ENCODE measurements at places on chromosomes 5 and 9. TPM values are rescaled to one million over a fixed set of nuclear protein-coding genes. Genes with fewer than 3 reads are reported as not detected.

GRCh38 chr5:158522776-158523175, 576.9 kb downstream of the EBF1 start:
- H3K4me3 ChIP-seq: no peak overlapping the region
- no peaks in the 10 kb centered on the region for H3K4me1 ChIP-seq
- no peak for DNase-seq
- H3K36me3 ChIP-seq: no peaks in the 10 kb centered on the region
- no peaks in the 10 kb centered on the region for H3K27me3 ChIP-seq
- no peak overlapping the region for H3K27ac ChIP-seq

DRD1 gene
- not detected for total RNA-seq

PIP5K1B gene
- 0.77 TPM for total RNA-seq

GABRB2 gene
- total RNA-seq: not detected

DNA sequence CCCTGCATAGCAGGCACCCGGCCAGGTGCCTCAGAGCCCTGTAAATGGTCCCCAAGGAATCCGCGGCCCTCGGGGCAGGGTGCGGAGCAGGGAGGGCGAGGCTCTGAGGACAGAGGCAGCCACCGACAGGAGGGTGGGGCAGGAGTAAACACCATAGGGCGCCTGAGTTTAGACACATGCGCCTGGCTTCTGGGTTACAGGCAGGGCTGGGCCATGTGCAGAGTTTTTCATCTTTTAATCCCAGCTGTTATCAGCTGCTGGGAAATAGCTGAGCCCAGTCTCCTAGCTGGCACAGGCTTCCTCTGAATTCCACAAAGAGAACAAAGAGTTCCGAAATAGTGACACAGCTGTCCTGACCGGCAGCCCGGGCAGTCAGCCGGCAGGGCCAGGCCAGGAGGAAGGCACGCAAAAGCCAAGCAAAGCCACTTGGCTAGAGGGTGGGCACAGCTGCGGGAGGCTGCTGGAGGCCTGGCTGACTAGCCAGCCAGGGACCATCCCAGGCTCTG, 98.9 kb upstream of the PHYKPL start:
- no peak for DNase-seq
- H3K27ac ChIP-seq: no peak overlapping the region
- peaks cover 4% of the 10 kb centered on the region for H3K4me1 ChIP-seq
- no peaks in the 10 kb centered on the region for H3K27me3 ChIP-seq
- no peak overlapping the region for H3K4me3 ChIP-seq

DNA sequence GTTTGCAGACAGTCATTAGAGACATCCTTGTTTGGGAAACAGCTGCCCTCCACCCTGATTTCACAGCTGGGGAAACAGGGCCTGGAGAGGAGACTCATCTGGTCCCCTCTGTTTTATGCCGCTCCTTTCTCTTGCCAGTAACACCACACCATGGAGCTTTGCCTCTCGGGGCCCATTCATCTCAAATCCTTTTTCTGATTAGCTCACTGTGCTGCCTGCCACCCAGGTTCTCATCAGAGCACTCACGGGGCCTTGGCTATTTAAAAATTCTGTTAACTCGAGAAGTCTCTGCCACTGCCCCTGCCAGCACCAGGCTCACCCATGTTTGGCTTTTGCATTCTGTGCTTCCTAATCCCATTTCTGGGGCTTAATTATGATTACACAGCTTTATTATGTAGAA, 36.8 kb upstream of the C5orf58 start:
- no peaks in the 10 kb centered on the region for H3K4me1 ChIP-seq
- no peaks in the 10 kb centered on the region for H3K36me3 ChIP-seq
- H3K4me3 ChIP-seq: no peak overlapping the region
- peaks cover 9% of the 10 kb centered on the region for H3K27me3 ChIP-seq

DNA sequence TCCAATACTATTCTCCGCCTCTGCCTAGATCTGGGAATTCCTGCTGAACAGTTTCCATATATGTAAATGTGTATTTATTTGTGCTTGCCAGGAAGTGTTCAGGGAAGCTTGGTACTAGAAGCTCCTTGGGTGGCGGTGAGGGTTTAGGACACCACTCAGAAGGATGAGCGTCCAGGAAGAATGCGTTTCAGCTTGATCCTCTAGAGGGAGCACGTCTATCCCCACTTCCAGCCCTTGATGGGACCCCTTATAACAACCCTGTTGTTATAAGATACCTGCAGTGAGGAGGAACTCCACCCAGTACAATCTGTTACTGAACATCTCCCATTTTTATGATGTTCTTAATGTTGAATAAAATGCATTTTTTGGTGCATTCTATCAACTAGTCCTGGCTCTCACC, 88.9 kb downstream of the CYFIP2 start:
- no peak overlapping the region for H3K4me3 ChIP-seq
- no peaks in the 10 kb centered on the region for H3K27me3 ChIP-seq
- DNase-seq: no peak
- peaks cover 18% of the 10 kb centered on the region for H3K4me1 ChIP-seq
- H3K36me3 ChIP-seq: peaks cover 80% of the 10 kb centered on the region

GRCh38 chr5:72067682-72068470, 39.4 kb upstream of the MAP1B start:
- no peak overlapping the region for H3K27ac ChIP-seq
- no peak for DNase-seq
- peaks cover 4% of the 10 kb centered on the region for H3K27me3 ChIP-seq

AIF1L gene
- 0.37 TPM for total RNA-seq

APBA1 gene
- total RNA-seq: 1.6 TPM

DNA sequence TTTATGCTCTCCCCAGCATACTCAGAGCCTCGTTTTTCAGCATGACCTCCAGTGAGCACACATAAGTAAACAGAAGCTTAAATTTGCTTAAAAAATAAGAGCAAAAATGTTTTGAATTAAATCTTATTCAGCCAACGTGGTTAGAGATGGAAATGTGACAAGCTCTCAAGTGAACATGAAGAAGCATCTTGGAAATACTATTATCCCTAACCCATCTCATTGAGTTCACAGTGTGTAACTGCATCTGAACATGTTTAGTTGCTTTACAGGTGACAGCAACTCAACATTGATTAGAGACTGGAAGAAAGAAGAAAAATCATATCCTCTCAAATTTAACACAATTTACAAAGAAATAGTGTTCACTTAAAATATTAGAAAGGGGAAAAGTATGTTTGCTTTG, 1785.1 kb downstream of the MAT2B start:
- H3K4me1 ChIP-seq: no peaks in the 10 kb centered on the region
- H3K27ac ChIP-seq: no peak overlapping the region
- DNase-seq: no peak
- H3K36me3 ChIP-seq: no peaks in the 10 kb centered on the region
- no peaks in the 10 kb centered on the region for H3K27me3 ChIP-seq

DNA sequence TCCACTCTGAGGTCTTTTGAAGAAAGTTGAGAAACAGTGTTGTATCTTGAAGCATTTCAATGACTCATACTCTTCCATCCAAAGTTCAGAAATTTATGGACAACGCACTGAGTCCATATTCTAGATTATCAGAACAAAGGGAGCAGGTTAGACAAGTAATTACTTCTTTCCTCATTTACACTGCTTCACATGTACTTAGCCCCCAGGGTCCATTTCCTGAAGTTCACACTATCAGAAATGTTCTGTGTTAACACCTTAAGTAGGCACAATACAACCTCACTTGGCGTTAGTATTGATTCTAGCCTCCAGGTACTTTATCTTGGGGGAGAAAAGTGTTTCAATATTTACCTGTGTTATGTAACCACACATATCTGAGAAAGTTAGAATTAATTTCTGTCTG, 487.9 kb upstream of the DMAC1 start:
- no peaks in the 10 kb centered on the region for H3K27me3 ChIP-seq
- H3K36me3 ChIP-seq: no peaks in the 10 kb centered on the region
- DNase-seq: no peak
- no peak overlapping the region for H3K4me3 ChIP-seq
- no peaks in the 10 kb centered on the region for H3K4me1 ChIP-seq

LRRTM2 gene
- not detected for total RNA-seq

RNF208 gene
- 2.7 TPM for total RNA-seq

DNA sequence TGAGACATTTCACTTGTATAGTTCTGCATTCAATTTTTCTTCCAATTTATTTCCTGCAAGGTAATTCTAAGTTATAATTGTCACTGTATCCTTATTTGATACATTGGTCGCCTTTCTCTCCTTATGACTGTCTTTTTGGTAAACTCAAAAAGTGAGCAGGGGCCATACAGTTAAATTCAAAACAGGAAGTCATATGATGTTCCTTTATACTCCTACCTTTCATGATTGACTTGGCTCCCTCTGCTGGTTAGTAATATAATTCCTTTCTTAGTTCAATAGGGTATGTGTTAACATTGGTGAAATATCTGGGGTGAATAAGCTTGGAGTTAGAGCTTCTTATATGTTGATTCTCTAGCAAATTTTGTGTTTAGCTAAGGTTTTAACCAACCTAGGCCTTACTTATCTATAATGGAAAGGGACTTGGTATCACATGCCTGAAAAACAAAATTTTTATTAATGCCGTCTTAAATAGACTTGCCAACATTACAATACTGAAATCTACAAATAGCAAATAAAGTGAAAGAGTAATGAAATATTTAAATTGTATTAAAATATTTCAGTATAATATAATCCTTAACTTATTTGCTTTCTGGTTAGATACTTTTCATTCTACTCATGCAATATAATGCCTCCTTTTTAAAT, 6.0 kb upstream of the NIPBL start:
- no peaks in the 10 kb centered on the region for H3K27me3 ChIP-seq
- DNase-seq: peak; percentile 32
- H3K27ac ChIP-seq: peak overlapping the region; percentile 42
- no peak overlapping the region for H3K4me3 ChIP-seq

DNA sequence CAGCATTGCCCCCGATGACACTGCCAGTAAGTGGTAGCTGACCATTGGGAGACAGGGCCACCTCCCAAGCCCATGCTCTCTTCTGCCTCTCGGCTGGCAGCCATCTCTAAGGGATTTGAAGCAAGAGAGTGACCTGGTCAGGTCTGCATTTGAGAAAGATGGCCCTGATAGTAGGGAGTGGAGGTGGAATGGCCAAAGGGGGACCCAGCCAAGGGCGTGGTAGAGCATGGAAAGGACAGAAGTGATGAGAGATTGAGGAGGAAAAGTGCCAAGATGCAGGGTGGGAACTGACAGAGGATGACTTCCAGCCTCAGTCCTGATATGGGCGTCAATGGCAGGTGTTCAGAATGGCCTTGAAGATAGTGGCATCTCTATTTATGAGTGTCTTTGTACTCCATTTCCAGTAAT, 9.0 kb downstream of the ABL1 start:
- H3K27ac ChIP-seq: no peak overlapping the region
- H3K4me1 ChIP-seq: peaks cover 13% of the 10 kb centered on the region
- H3K36me3 ChIP-seq: no peaks in the 10 kb centered on the region
- H3K27me3 ChIP-seq: no peaks in the 10 kb centered on the region
- H3K4me3 ChIP-seq: no peak overlapping the region

DNA sequence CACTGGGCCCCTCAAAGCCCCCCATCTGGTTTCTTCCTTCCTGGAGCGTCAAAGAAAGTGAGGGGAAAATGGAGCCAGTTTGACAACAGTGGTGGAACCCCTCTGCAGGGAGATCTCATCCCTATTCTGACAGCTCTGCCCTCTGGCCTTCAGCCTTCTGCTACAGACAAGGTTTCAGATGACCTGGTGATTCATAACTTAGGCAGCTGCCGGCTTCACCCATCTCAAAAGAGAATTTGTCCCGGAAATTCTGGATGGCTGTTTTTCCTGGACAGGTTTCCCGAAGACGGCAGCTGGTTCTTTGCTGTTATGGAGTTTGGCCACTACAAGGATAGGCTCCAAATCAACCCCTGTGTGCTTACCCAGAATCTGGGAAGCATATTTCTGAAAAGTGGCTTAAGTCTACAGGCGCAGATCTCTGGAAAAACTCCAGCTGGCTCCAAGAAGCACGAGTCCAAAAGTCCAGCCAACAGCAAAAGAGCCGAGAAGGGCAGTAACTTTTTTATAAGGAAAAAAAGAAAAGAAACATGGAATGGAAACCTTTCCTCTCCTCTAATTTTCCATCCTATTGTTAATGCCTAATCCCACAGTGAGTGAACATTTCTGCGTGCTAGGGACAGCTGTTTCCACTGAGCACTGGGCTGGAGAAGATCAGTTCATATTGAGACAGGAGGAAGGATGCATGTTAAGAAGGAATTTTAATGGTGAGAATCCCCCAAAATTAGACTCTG, 54.5 kb downstream of the ZNF366 start:
- no peak for DNase-seq
- peaks cover 2% of the 10 kb centered on the region for H3K27me3 ChIP-seq
- no peak overlapping the region for H3K27ac ChIP-seq

SAPCD2 gene
- total RNA-seq: 33.8 TPM

- H3K27ac ChIP-seq: no peak overlapping the region
- DNase-seq: no peak
- H3K4me1 ChIP-seq: peaks cover 2% of the 10 kb centered on the region
- H3K27me3 ChIP-seq: no peaks in the 10 kb centered on the region
- no peak overlapping the region for H3K4me3 ChIP-seq
Measured at GRCh38 chr5:147735621-147736125, 46.9 kb downstream of the JAKMIP2 start.

DNA sequence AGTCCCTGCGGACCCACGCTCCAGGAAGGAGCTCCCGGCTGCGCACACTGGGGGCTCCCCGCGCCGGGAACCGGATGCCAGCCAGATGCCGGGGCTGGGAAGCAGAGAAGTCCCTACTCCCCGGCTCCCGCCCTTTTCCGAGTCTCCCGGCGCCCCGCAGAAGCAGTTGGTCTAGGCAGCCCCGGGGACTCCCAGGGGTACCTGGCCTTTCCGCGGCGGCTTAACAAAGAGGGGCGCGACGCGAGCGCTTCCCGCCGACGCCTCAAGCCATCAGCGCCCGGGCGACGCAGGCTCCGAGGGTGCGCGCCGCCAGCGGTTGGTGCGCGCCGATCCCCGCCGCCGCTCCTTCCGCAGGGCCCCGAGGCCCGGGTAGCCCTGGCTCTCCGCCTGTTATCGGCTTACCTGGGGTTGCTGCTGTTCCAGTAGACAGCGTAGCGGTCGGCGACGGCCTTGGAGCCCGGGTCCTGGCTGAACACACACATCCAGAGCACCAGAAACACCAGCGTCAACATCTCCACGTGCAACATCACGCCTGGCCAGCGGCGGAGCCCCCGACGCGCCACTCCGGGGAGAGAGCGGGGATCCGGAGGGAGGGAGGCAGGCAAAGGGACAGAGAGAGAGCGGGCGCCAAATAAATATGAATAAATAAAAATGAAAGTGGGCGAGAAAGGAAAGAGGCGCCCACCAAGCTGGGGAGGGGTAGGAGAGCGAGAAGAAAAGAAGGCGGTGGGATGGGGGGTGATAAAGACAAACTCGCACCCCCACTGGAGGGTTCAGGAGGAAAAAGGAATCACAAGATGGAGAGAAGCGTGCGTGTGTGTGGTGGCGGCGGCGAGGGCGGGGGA, 428 bp downstream of the EFNA5 start:
- peaks cover 28% of the 10 kb centered on the region for H3K4me1 ChIP-seq
- peaks cover 75% of the 10 kb centered on the region for H3K27me3 ChIP-seq
- H3K27ac ChIP-seq: no peak overlapping the region

All from activated CD4-positive, alpha-beta T cell treated with anti-CD3 and anti-CD28 coated beads, Interleukin-2, amount 10 ng/mL, durations not matched to agents 7 days and 5 days (primary cell).